NCI-H187 (cell line): ENCODE measurements at places on chromosomes 5 and 9.

GRCh38 chr5:12204761-12205160 is 300.5 kb upstream of the CTNND2 start:
- no peak for DNase-seq

- DNase-seq = no peak
Measured at GRCh38 chr5:158466191-158466590, 607.2 kb upstream of the CLINT1 start.

DNA sequence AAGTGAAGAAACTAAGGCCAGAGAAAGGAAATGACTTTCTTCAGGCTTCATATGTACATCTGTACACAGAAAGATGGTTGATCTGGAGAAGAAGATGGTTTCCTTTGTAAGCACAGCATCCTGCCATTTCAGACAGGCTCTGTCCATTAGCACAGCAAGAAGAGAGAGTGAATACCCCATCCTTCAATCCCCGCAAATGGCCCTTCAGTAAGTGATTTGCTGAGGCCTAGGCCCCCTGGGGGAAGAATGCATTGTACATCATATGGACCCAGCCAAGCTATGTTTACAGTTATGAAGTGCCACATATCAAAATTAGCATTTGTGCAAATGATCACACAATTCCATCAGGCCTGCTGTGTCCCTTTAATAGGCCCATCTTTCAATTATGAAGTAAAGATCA is 657.4 kb downstream of the BRINP1 start:
- no peak for DNase-seq

DNA sequence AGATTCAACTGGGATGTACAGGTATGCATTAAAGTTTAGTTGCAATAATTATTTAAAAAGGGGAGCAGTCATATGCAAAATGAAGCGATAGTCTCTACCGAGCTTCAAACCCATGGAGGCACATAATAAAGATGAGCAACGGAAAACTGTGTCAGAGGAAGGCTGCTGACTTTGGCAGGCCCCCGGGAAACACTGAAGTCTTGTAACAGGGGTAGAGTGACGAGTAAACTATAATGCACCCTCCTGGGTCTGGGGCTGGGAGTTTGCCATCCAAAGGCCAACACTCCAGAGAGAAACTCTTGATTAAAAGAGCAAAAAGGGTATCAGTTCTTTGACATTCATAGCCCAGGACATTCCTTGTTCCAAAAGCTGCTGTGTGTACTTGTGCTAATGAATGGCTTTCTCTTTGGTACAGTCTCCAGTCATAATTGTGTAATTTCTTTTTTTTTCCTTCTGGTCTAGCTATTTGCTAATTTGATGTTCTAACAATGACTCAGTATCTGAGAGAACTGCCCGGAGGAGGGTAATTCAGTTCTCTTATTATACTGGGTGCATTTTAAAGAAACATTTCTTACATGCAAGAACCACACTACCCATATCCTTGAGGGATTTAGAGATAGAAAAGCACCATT is 59.2 kb downstream of the TNC start:
- DNase-seq = no peak

GRCh38 chr9:120477534-120478001 is 102.4 kb downstream of the CDK5RAP2 start:
- no peak for DNase-seq

DNA sequence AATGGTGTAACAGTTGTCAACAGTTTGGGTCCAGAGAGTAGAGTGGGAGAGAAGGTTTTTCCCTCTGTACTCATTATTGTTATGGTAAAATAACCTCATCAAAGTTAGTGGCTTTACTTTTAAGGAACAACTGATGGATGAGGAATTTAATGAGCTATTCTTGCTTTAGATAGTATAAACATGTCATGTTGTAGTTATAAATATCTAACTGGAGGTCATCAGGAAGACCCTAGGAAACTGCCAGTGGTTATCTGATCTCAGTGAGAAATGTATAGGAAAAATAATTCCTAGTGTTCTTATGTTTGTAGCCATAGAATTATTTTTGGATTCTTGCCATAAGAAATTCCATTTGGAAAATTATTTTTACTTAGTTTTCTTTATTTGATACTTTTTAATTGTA is 4.1 kb downstream of the ERCC6L2 start:
- no peak for DNase-seq

DNA sequence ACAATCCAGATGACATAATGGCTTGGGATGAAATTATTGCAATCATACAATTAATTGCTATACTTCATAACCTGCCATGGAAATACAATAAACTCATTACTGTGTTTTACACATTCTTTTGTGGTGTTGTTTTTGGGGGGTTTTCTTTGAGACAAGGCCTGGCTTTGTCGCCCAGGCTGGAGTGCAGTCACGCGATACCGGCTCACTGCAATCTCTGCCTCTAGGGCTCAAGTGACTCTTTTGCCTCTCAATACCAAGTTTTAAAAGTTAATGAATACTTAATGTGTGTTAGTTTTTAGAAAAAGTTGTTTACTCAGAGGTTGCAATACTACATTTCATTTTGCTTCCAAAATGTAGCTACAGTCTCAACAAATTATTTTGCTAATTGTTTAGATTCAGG is 598.4 kb downstream of the CHSY3 start:
- DNase-seq = no peak

DNA sequence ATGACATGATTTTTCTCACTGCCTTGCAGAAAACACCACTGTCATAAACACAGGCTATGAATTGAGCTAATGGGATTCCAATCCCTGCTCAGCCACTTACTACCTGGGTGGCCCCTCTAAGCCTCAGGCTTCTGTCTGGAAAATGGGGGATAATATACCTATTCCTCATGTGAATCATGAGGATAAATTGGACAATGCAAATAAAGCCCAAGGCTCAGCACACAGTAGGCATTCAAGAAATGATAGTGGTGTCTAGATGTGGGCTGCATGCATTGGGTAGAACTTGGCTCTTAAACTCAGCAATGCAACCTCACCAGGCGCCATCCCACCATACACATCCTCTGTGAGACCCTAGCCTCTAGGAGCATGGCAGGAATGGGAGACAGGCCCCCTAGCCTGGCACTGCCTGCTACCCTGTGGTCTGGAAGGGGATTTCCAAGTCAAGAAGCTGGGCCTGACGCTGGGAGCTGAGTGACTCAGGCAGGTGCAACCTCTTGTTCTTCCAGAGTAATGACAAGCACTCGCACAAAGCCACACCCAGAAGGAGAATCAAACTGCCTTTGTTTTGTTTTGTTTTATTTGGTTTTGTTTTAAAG is 2.3 kb upstream of the TNIP1 start:
- DNase-seq = peak; percentile 11

DNA sequence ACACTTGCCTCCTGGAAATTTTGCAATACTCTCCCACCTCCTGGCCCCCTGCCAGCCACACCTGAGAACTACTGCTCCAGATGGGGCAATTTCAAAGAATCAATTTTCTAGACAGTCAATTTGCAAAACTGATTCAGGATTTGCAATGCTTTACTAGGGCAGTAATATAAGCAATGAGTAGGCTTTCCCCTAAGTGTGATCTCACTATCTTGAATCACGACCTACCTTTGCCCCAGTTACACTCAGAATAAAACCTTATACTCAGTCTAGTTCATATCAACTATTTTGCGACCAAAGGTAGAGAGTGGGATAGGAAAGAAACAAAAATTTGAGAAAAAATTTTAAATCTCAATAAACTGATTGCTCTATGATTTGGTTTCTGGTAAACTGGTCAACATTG is 54.4 kb downstream of the DROSHA start:
- DNase-seq = no peak

DNA sequence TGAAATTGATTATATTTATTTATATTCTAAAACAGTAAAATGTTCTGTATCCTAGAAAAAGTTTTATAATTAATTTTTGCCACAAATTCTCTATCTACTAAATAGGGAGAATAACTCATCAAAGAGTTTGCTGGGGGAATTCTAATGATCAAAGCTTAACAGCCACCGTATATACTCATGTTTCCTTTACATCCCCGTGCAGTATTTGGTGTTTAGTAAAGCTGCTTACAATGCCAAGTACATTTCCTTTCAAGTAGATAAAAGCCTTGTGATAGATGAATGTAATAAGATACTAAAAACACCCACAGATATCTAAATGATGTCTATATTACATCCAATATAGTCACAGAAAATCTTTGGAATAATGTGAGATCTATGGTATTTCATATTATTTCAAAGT is 312.2 kb downstream of the HCN1 start:
- DNase-seq = no peak

DNA sequence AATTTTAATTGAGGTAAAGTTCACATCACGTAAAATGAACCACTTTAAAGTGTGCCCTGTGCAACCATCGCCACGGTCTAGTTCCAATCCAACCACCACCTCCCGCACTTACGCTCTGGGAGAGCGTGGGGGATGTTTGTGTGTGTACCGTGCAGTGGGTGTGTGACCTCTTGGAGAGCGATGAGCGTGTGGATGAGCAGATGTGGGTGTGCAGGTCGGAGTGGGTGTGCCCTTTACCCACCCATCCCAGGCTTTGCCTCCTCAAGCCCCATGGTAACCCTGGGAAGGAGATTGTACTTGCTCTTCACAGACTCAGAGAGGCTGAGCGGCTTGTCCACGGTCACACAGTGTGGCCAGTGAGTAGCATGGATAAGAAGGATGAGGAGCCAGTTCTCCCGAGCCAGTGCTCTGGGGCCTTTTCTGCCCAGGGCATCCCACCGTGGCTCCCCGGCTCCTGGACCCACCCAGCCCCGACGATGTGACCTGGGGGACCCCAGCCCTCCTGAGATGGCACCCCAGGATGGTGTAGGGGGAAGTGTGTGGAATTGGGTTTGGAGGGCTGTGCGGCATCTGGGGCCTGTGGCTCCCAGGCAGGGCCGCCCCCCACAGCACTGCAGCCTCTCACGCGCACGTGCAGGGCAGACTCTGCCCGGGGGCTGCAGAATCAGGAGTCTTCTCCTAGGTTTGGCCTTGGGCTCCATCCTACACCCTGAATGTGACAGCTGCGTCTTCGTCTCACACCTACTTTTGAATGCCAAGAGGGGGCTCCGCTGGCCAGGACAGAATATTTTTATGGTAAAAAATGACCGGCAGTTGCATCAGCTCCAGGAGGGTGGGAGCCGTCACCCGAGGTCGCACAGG is 13.6 kb downstream of the LHX3 start:
- DNase-seq = no peak

- DNase-seq = no peak
Measured at GRCh38 chr9:92706218-92706940, 36.4 kb upstream of the IPPK start.

GRCh38 chr5:76404223-76405211 is 1.4 kb downstream of the IQGAP2 start:
- DNase-seq = no peak

DNA sequence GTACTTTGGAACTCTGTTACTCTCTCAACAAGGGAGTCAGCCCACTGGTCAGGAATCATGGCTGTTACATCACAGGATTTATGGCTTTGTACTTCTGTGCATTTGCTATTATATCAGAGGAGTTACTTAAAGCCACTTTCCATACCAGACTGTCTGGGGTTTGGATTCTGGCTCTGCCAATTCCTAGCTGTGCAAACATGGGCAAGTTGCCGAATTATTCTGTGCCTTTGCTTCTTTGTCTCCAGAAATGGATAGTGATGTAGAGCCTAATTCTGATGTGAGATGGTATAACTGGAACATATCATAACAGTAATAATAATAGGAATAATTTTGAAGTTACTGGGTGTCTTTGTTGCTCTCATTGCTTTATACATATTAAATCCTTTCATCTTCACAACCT is 1047.3 kb upstream of the SEMA6A start:
- DNase-seq = no peak

DNA sequence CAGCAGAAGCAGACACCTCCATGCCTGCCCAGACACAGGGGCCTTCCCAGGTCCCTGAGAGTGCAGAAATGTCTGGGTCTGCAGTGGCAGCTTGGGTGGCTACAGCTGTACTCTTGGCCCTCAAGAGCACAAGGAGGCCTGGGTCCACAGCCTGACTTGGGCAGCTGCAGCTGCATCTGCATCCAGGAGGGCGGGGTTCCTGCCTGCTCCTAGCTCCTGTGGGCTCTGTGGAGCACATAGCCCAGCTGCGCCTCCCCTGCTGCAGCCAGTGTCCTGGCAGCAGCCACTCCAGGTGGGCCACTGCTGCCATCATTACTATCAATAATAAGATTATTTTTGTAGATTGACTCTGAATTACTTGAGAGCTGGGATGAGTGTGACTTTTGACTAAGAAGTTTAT is 162.0 kb upstream of the PTCH1 start:
- no peak for DNase-seq

- DNase-seq = peak; percentile 15
Measured at GRCh38 chr9:34513567-34514214, 9.1 kb downstream of the ENHO start.

GRCh38 chr9:100426530-100427365 is at the start of gene MSANTD3:
TSS of gene MSANTD3 (plus strand) at chr9:100427143. CDS start at chr9:100441939, 14,796 bp downstream.
- peak; percentile 36 for DNase-seq

- no peak for DNase-seq
Measured at GRCh38 chr5:136066661-136067271, 38.0 kb downstream of the TGFBI start.

GRCh38 chr5:169097374-169098326 is 203.3 kb downstream of the SLIT3 start:
- DNase-seq = no peak

GRCh38 chr5:9765419-9766140 is 135.4 kb upstream of the TAS2R1 start:
- no peak for DNase-seq

GRCh38 chr5:31415009-31415923 is 116.6 kb downstream of the DROSHA start:
- DNase-seq = no peak

GRCh38 chr9:124022201-124023121 is 10.9 kb downstream of the LHX2 start:
- no peak for DNase-seq

DNA sequence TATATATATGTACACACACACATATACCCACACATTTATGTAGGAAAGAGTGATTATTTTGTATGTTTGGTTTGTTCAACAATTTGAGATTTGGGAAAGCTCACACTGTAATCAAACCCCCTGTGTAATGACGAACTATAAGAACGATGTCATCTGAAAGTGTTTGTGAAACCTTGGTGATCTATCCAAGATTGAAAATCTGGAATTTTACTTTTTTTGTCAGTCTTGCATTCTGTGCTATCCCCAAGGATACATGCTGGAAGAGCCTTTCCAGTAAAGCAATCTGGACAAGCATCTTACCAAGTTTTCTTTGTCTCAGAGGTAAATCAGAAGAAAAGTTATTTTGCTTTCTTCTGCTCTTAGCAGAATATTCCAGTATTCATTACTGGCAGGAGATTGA is 23.3 kb downstream of the SGCD start:
- no peak for DNase-seq

- DNase-seq = no peak
Measured at GRCh38 chr5:113574417-113574816, 60.9 kb downstream of the YTHDC2 start.

GRCh38 chr5:169546346-169546745 is 37.2 kb upstream of the SPDL1 start:
- DNase-seq = no peak

- DNase-seq = no peak
Measured at GRCh38 chr9:128057724-128058409, 9.3 kb downstream of the NAIF1 start.
